Left lung (tissue), 14 donors: ENCODE measurements at places on chromosomes 4 and X. TPM values are rescaled to one million over a fixed set of nuclear protein-coding genes. Genes with fewer than 3 reads are reported as not detected.
A peak's percentile ranks its signal among the peaks of the same experiment; 100 is the strongest.

The STAP1 gene
- 0.24 TPM for polyA plus RNA-seq

The GPR119 gene
- polyA plus RNA-seq = not detected

The MTTP gene
- polyA plus RNA-seq = 0.21 TPM

The NPY1R gene
- polyA plus RNA-seq = 0.53 TPM

The KIAA1210 gene
- polyA plus RNA-seq = 1.5 TPM

The GPR143 gene
- polyA plus RNA-seq = 6.7 TPM

The HOPX gene
- 36.9 TPM for polyA plus RNA-seq

The PF4V1 gene
- not detected for polyA plus RNA-seq

The RAI2 gene
- 15.5 TPM for polyA plus RNA-seq

The GAB3 gene
- 7.9 TPM for polyA plus RNA-seq

The PRICKLE3 gene
- 5.5 TPM for polyA plus RNA-seq

The SPANXD gene
- polyA plus RNA-seq = not detected

The PITX2 gene
- not detected for polyA plus RNA-seq

- no peak for DNase-seq
Measured at GRCh38 chr4:7295911-7296660, 103.7 kb downstream of the SORCS2 start.

- DNase-seq = no peak
Measured at GRCh38 chr4:169121861-169122382, 111.9 kb upstream of the CBR4 start.

DNA sequence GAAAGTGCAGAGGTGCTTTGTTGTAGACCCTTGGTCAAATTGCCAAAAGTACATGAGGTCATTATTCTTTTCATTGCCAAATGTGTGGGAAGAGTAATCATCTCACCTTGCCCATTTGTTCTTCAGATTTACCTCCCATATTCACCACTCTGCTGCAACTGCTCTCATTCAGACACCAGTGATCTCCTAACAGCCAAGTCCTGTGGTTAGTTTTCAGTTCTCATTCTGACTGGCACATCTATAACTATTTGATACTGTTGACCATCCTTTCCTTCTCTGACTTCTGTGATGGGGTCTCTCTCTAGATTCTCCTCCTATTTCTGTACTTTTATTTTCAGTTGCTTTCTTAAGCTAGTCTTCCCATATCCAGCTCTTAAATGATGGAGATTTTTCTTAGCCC is 39.8 kb downstream of the GRIA3 start:
- no peak for DNase-seq

- DNase-seq = peak; percentile 68
Measured at GRCh38 chr4:144174401-144175067, 34.0 kb upstream of the GYPA start.

GRCh38 chrX:11881485-11882170 is 123.6 kb downstream of the MSL3 start:
- DNase-seq = no peak

GRCh38 chr4:43512253-43512652 is 619.7 kb downstream of the GRXCR1 start:
- DNase-seq = no peak

DNA sequence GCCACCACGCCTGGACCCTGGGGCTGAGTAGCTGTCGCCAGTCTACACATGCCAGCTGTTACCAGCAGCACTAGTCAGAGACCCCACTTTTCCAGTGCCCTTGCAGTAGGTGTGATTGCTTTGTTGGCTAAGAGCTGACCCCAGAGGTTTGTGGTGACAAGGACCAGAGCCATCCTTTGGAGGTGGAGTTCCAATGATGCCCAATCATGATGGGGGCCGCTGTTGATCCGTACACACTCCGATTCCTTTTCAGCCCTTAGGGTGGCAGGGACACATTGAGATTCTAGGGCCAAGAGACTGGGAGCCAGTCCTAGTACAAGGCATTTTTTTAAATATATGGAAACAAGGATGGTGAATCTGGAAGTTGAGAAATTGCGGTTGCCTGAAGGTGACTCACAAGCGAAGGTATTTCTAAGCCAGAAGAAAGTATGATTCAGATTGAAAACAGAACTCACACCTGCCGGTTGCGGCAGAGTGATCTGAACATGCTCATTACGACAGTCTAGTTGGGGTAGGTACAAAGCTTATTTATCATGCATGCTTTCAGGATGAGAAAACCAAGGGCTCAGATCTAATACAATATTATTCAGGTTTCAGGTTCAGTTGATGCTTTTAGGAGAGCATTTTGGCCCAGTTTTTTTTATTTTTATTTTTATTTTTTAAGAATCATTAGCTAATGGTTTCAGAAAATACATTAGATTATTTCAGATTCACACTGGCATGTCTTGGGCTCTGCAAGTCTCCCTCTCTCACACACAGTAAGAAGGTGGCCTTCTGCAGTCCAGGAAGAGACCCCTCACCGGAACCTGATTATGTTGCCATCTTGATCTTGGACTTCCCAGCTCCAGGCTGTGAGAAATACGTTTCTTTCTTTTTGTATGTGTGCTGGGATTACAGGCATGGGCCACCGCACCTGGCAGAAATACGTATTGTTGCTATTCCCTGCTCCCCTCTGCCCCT is 43.4 kb downstream of the SHROOM2 start:
- no peak for DNase-seq

DNA sequence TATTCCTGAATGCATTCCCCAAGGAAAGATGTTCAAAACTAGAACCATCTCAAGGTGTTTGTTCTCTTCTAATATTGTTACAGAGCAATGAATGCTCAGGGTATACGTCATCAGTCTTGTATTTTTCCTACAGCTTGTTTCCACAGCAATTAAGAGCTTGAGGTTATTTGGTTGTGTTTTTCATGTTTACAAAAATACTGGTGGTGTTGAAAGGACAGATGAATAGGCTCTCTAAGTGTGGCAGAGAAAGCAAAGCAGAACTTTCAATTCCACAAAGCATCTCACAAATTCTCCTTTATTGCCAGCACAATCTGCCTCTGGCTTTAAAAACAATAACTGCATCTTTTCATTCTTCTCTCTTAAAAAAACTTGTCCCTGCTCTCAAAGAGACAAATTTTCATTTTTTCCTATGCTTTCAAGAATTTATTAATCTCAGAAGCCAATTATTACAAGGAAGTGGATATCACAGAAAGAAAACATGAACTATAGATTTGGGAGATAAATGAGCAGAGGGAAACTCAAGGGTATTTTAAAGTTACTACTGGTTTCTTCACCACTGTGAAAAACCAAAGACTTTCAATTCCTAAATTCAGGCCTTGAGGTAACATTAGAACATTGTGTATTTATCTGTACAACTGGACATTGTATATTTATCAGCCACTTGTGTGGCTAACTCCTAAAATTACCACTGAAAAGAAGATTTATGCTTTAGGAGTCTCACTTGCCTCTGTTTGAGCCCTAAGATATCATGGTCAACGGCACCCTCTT is 49.2 kb downstream of the DDX53 start:
- no peak for DNase-seq

DNA sequence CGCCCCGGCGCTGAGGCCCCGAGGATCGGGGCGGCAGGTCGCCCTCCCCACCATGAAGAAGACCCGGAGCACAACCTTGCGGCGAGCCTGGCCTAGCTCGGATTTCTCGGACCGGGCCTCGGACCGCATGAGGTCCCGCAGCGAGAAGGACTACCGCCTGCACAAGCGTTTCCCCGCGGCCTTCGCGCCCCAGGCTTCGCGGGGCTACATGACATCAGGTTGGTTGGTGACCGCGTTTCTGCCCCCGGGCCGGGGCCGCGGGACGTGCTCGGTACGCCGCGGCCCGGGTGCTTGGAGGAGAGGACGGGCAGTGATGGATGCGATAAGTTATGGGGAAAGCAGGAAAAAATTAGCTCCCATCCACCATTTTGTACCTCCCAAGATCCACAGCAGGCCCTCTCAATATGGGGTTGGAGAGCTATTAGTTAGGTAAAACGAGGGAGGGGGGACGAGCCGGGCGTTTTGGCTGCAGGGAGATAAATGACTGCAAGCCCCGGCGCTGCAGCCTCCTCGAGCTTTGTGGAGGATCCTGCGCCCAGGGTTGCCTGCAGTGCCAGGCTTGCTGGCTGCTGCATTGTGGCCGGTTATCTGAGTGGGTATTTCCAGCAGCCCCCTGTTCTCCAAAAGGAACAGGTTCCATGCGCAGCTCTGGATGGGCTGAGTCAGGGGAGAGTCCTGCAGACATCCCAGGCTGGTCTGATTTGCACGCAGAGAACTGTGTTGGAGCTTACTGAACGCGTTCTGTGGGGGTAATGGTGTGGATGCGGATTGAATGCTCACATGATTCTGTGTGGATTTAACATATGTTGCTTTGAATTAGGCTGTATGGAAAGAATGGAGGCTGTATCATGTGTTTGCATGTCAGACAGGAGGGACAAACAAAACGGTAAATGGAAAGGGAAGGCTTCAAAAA is 1.9 kb downstream of the STOX2 start:
- DNase-seq = peak; percentile 26

DNA sequence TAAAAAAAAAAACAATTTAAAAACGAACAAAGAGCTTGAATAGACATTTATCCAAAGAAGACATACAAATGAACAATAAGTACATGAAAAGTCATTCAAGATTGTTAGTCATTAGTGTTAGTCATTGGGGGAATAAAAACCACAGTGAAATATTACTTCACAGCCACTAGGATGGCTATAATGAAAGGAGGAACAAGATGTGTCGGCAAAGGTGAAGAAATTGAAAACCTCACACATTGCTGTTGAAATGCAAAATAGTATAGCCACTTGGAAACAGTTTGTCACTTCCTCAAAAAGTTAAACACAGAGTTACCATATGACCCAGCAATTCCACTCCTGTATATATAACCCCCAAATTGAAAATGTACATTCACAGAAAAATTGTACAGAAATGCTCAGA is 45.2 kb upstream of the SLC39A8 start:
- DNase-seq = no peak

DNA sequence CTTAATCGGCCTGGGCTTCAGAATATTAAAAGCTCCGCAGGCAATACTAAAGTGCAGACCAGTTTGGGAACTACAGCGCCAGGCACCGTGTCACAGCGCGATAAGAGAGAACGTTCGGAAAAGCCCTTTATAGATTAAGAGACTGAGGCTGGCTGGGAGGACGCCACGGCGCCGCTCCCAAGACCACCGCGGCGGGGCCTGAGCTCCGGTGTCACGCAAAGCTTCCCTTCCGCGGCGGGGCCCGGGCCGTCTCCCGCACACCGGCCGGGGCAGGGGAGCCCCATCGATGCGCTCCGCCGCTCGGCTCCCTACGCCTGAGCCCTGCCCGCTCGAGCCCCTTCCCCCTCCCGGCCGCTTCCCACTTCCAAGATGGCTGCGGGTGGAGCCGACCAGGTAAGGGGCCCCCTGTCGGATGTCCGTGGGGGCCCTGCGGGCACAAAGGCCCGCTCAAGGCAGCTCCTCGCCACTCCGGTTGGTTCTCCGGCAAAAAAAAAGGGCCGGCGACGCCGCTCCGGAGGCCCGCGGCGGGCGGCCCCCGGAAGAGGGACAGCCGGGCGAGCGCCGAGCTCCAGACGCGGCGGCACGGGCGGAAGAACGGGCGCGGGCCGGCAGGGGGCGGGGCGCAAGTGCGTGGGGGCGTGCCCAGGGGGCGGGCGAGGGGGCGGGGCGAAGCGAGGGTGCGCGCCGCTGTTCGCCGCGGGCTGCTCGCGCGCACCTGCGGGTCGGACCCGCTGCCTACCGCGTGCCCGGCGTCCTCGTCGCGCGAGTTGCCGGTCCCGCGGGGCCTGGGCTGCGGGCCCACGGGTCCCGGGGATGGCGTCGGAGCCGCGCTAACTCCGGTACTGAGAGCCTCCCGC is at the start of gene TBC1D14:
Gene TBC1D14 (plus strand): TSS at position 714 of the 857 bp plus-strand sequence. CDS start 13,564 bp downstream, outside the sequence.
- peak; percentile 97 for DNase-seq

DNA sequence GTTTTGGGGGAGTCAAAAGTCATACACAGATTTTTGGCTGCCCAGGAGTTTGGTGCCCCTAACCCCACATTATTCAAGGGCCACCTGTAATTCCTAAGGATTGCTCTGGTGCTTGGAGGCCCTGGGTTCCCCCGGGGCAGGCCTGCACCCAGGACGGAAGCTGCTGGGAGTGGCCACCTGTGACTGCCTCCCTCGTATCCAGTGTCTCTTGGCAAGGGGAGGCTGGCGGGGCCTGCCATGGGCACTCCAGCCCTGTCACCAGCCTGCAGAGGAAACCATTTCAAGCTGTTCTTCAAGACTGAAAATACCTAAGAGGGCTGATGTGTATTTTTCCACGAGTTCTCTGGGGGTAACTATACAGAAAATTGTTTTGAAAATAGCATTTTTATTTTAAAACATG is 24.5 kb upstream of the GPR78 start:
- no peak for DNase-seq

DNA sequence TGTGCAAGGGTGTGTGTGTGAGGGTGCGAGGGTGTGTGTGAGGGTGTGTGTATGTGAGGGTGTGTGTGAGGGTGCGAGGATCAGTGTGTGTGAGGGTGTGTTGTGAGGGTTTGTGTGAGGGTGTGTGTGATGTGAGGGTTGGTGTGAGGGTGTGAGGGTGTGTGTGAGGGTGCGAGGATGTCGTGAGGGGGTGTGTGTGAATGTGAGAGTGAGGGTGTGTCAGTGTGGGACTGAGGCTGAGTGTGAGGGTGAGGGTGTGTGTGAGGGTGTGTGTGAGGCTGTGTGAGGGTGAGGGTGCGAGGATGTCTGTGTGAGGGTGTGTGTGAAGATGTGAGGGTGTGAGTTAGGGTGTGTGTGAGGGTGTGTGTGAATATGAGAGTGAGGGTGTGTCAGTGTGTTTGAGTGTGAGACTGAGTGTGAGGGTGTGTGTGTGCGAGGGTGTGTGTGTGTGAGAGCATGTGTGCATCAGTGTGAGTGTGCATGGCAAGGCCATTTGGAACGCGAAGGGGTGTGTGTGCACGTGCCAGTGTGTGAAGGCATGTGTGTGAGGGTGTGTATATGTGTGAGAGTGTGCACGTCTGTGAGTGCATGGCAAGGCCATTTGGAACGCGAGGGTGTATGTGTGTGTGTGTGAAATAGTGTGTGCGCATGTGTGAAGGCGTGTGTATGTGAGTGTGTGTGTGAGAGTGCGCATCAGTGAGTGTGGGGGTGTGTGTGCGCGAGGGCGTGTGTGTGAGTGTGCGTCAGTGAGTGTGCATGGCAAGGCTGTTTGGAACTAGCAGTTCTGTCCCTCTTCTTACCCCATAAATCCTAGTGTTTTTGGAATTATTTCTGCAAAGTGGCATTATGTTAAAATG is 69.8 kb downstream of the RGS12 start:
- DNase-seq = no peak

GRCh38 chr4:13700021-13700857 is 72.7 kb upstream of the BOD1L1 start:
- DNase-seq = no peak

DNA sequence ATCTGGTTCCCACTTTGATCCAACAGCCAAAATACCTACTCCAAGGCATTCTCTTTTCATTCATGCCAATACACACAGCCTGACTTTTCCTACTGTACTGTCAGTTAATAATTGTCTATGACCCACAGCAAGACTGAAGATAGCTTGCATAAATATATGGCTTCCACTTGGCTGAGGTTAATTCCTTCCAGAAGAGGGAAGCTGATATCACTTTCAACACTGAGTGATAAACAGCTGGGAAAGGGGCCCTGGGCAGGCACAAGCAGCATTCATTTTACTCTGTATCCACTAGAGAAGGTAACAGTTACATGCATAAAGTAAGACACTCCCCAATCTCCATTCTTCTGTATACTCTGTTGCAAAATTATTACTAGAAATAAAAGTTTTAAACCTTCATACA is 200.2 kb upstream of the UGT8 start:
- DNase-seq = no peak
